ENCODE measurements at places on chromosomes 2 and 18.

- no peak for DNase-seq
Observed at GRCh38 chr18:14086458-14087231, 45.6 kb downstream of the ZNF519 start.

DNA sequence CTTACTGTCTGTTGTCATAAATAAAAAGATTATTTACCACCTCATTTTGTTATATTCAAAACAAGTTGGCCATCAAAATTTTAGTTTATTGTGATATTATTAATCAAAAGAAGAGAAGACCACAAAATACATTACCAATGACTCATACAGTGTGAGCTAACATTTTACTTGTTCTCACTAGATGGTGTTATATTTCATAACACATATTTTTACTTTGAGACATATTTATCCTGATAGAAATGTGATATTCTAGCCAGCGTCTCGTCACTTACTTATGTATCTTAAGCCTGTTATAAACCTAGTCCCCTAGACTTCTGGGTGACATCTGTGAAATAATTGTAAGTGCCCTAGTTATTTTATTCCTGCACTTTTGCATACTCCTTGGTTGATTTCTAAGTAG is 263.2 kb downstream of the CDH7 start:
- DNase-seq: no peak

DNA sequence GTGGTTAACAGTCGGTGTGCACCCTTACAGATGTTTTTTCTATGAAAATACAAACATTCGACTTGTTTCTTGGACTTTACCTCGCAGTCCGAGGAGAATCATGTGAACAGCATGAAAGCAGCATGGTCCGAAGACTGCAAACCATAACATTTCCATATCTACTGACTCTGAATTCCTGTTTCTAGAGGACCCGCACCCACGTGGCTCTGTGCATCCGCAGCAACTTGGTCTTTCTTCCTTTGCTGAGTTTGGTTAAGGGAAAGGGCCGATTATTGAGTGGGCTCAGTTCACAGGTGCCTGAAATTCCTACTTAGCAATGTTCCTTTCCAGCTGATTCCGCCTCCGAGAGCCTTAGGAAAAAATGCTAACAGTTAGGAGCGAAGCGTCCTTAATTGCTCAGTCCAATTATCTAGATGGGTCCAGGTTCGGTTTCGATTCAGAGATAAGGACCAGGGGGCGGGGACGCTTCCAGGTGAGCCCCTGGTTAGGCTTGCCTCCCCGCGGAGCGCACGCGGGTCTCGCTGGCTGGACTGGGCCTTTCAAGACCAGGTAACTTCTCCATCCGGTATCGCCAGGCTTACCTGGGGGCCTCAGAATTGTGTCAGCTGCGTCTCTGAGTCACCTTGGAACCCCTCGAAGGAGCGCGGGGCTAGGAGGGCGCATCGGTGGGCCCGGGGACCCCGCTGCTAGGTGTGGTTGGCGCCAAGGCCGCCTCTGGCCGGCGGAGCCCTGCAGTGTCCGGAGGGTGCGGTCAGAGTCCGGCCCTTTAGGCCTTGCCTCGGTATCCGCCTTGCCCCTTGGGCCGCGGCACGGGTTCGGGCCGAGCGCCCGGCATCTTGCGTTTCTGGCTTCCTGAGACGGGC is 1.1 kb upstream of the B3GNT2 start:
- DNase-seq: peak; percentile 12

DNA sequence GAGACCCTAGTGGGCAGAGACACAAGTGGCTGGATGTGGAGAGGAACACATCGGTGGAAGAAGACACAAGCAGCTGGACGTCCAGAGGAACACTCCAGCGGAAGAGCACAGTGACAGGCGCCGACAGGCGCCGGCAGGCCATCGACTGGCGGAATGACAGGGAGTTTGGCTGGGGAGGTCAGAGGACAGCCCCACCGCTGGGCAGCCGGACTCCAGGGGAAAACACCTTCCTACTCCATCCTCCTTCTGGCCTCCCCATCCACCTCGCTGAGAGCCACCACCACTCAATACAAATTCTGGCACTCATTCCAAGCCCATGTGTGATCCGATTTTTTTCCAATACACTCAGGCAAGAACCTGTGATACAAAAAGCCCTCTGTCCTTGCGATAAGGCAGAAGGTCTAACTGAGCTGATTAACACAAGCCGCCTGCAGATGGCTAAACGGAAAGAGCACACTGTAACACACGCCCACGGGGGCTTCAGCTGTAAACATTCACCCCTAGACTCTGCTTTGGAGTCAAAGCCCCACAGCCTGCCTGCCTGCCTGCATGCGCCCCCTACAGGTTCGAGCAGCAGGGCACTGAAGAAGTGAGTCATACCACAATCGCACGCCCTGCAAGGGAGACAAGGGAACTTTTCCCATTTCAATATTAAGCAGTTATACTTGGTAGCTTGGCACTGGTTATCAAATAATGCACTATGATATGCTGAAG is 50.2 kb upstream of the LRP1B start:
- DNase-seq: peak; percentile 18

DNA sequence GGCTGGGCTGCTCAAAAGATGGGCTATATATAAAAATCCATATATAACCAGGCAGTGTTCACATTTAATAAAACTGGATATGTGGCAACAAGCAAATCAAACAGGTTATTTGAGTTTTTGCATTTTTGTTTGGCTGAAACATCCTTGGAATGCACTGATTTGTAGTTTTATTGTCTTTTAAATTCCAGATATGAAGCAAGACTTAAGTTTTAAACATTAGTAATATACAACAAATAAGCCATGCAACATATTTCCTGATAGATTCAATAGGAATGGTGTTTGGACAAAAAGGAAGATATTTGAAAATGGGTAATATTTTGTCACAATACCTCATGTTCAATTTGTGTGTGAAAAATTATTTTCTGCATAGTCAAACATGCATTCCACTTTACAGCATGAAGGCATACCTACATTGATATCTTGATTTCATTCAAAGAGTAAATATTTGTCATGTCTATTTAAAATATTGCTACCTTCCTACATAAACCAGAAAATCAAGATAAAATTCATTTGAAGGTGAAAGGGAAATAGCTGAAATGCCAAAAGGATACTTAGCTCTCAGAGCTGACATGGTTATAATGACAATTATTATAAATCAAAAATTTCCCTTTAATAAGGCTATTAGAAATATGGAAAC is 132.3 kb upstream of the NETO1 start:
- DNase-seq: no peak

DNA sequence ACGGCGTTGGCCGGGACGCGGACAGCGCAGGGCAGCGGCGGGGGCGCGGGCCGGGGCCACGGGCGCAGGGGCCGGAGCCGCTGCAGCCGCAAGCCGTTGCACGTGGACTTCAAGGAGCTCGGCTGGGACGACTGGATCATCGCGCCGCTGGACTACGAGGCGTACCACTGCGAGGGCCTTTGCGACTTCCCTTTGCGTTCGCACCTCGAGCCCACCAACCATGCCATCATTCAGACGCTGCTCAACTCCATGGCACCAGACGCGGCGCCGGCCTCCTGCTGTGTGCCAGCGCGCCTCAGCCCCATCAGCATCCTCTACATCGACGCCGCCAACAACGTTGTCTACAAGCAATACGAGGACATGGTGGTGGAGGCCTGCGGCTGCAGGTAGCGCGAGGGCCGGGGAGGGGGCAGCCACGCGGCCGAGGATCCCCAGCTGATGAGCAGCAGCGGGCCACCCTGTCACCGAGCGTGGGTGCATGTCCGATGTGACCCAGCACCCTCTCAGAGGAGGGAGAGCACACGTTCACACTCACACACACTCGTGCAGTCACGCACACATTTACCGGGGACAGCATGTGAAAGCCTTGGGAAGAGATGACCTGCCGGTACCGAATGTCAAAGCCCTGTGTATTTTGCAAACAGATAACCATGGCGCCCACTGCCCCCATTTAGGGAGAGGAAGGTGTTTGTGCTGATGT is 4.2 kb downstream of the GDF7 start:
- DNase-seq: no peak

- no peak for DNase-seq
Observed at GRCh38 chr18:2199060-2199459, 372.2 kb downstream of the METTL4 start.

DNA sequence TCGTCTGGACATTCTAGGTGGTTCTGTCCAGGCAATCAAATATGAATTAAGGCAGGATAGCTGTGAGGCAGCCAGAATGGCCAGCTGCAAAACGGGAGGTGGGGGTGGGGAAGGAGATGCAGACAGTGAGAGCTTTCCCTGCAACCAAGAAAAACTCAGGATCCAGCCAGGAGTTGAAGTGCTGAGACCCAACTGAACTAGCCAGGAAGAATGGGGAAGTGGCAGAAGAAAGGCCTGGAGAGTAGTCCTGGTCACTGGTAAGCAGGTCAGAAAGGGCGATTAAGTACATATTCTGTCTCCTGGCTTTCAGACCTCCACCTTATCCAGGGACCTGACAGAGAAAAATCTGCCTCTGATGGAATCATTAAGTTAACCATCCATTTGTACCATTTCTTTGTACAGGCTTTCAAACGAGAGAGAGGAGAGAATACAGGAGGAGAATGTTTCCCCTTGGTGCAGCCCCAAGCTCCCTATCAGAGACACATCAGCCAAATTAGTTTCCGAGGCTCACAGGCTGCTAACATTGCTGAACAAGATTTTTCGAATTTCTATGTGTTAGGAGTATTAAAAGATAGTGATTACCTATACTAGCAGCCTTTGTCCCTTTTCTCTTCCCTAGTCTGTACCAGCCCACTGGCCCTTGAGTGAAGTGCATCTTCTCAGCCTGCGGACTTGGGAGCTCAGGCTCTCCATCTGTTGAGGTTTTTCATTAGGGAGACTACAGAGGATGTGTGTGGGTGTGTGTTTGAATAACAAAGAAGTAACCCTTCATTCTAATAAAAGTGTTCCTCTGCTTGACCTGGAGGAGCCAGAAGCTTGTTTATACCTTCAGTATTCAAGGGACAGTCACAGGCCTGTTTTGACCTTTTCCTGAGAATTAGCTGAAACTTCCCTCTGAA is 12.5 kb upstream of the HOXD1 start:
- no peak for DNase-seq

- no peak for DNase-seq
Observed at GRCh38 chr2:139867601-139868226, 1087.5 kb upstream of the NXPH2 start.

GRCh38 chr2:28567061-28567471 is 71.2 kb downstream of the PLB1 start:
- peak; percentile 16 for DNase-seq

GRCh38 chr2:221961561-221961960 is 337.2 kb downstream of the PAX3 start:
- no peak for DNase-seq

GRCh38 chr2:64462940-64463700 is 9.2 kb downstream of the LGALSL start:
- no peak for DNase-seq

DNA sequence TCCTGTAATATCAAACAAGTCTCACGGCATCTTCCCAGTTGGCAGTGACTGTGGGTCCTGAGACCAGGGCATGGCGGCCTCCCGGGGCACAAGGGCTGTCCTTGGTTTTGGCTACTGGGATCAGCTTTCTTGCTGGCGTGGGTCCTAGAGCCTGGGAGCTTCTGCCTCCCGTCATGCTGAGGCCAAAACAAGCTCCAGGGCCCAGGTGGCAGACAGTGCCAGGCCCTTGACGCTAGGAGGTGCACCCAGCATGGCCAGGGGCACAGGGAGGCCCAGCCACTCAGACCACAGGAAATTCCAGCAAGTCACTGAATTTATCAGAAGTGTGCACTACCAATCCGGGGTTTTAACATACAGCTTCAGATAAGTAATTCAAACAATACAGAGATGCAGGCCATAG is 184.7 kb downstream of the EIPR1 start:
- DNase-seq: peak; percentile 92

DNA sequence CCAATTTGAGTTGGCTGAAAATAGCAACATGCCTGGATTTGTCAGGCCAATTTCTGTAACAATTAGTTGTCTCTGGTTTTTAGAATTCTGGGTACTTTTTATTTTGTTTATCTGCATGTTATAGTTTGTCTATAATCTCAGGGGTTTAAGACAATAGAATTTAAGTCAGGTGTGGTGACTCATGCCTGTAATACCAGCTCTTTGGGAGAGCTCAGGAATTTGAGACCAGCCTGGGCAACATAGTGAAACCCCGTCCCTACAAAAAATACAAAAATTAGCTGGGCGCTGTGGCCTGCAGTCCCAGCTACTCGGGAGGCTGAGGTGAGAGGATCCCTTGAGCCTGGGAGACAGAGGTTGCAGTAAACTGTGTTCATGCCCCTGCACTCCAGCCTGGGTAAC is 114.4 kb upstream of the GLS start:
- DNase-seq: no peak

DNA sequence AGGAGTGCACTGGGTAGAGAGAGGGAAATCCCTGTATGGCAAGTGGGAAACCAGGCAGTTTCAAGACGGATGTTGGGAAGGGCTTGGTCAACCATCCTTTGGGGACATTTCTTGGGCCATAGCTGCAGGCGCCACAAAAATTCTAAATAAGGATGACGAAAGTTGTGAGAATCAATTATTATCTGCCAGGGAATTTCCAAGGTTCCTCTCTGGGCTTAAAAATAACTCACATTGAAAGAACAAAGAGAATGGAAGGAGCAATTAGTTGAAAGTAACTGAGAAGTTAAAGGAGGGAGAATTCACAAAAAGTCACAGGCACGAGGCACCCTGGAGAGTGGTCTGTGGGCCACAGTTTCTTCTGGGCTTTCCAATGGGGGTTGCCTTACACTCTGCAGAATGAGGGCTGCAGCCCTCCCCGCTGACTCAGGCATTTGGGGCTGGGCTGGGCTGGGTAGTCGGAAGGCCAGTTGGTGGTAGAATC is 195.7 kb downstream of the SMAD7 start:
- no peak for DNase-seq

GRCh38 chr2:21567395-21567794 is 443.6 kb downstream of the TDRD15 start:
- DNase-seq: no peak

GRCh38 chr18:75660932-75661331 is 233.4 kb upstream of the SMIM21 start:
- DNase-seq: no peak

DNA sequence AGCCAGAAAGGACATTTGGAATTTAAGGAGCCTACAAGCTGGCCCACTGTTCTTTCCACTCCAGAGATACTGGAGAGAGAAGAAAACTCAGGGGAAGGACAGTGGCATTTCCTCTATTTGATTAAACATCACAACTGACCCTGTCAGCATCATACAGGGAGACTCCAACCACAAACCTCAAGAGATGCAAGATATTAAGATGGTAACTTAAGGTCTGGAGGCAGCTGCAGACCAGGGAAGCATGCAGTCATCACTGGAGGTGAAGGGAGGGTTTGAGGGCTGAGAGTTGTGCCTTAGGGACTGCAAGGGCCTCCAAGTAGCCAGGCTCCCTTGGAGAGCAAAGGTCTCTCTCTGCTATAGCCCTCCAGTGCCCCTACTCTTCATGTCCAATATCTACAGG is 67.4 kb downstream of the RNF152 start:
- DNase-seq: no peak

GRCh38 chr2:83112858-83113257 is 1346.2 kb downstream of the SUCLG1 start:
- DNase-seq: no peak

DNA sequence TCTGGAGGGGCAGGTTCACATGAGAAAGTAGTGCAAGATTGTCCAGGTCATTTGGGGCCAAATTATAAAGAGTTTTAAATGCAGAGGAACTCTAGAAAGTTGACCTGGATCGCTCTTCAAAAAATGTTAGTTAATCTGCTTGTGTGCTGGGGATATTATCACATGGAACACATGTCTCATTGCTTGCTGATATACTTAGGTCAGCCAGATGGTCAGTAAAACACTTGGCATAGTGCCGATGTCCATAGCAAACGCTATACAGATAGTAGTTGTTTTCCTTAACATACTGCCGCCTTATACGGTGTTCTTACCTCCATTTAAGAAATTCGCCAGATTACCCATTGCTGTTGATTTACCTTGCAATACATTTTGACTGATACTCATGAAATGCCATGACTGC is 103.4 kb upstream of the CWC22 start:
- DNase-seq: no peak

- DNase-seq: no peak
Observed at GRCh38 chr2:16950436-16950835, 284.8 kb upstream of the CYRIA start.

Data from thyroid gland (tissue), 4 donors.